ENCODE measurements at places on chromosomes 7 and 10.

DNA sequence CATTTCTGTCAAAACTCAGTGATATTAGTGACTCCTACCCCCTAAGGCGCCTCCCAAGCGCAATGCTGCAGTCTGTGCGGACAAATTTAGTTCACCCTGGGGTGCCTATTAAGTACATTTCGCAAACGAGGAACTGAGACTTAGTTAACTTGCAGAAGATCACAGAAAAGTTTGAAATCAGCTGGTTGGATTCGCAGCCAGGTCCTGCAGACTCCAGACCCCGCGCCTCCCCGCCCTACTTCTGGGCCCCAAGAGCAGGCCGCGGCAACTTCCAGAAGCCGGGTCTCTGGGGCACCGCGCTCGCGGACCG, 588 bp downstream of the CYREN start:
- no peak for DNase-seq

- DNase-seq: no peak
Measured at GRCh38 chr7:122136639-122137245, 7.3 kb downstream of the AASS start.

DNA sequence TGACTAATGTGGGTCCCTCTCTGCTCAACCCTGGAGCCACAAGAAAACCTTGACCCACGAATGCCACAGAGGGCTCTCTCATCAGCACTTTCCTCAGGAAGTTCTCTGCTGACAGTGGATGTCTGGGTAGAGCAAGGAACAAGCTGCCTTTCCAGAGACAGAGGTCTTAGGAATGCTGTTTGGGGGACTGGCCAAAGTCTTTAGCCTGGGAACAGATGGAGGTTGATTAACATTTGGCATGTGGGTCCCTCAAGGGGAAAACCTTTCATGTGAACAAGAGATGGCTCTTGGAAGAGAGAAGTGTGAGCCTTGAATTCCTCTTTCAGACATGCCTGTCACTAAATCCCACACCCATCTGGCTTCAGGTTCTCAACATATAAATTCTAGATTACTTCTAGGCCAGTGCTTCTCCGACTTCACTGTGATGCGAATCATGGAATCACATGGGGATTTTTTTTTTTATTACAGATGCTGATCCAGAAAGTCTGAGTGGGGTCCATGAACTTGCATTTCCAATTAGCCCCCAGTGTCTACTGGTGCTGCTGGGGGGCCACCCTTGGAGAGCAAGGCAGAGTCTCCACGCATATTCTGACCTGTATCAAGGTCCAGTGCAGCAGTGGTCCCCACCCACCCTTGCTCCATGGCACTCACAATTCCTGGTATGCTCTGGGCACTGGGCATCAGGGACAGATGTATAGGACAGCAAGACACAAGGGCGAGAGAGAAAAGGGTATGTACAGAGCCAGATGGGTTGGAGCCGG, 360.4 kb downstream of the CXCL12 start:
- no peak for DNase-seq

- DNase-seq: no peak
Measured at GRCh38 chr7:2462731-2463130, 13.5 kb downstream of the GRIFIN start.

DNA sequence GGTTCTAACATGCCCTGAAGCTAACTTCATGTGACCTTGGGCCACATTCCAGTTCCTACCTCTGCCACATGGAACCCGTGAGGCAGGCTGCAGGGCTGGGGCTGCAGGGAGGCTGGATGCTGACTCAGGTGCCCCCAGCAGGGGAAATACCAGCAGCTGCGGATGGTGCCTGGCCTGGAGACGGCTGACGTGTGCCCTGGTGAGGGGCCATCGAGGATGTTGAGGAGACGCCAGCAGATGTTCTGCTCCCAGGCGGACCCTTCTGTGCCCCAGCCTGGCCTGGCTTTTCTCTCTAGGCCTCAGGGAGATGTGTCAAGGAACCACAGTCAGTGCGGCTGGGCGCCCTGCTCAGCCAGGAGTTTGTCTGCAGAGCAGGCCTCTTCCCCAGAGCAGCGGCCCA, 8.8 kb downstream of the BAG3 start:
- DNase-seq: no peak

GRCh38 chr7:74343281-74344131, 54.3 kb downstream of the CLIP2 start:
- no peak for DNase-seq

- DNase-seq: no peak
Measured at GRCh38 chr7:80165177-80165576, 30.5 kb downstream of the GNAI1 start.

GRCh38 chr7:112137141-112138101, 68.8 kb downstream of the DOCK4 start:
- DNase-seq: no peak

- no peak for DNase-seq
Measured at GRCh38 chr7:18419456-18419855, 76.1 kb upstream of the HDAC9 start.

DNA sequence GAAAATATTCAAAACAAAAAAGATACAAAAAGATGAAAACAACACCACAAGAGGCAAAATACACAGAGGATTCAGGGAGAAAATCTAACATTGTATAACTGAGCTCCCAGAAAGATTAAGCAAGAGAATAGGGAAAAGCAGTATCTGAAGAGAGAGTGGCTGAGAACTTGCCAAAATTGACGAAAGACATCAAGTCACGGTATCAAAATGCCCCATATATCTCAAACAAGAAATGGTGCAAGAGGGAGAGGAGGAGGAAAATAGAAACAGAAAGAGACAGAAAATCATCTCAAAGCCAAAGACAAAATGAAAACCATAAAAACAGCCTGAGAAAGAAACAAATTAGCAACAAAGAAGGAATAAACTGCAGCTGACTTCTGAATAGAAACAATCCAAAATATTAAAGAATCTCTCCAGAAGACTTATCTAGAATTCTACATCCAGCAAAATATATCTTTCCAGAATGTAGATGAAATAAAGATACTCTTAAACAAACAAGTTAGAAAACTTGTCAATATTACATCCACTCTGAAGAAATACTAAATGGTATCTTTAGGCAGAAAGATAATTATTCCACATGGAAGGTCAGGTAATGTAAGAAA, 5.5 kb downstream of the USP6NL start:
- no peak for DNase-seq

- no peak for DNase-seq
Measured at GRCh38 chr10:43968961-43969360, 320.3 kb upstream of the ZNF32 start.

All from esophagus squamous epithelium (tissue), 5 donors.